Activated CD8-positive, alpha-beta T cell treated with anti-CD3 and anti-CD28 coated beads for 36 hours (primary cell): ENCODE measurements at places on chromosomes 13 and 19.
A peak's percentile ranks its signal among the peaks of the same experiment; 100 is the strongest.

DNA sequence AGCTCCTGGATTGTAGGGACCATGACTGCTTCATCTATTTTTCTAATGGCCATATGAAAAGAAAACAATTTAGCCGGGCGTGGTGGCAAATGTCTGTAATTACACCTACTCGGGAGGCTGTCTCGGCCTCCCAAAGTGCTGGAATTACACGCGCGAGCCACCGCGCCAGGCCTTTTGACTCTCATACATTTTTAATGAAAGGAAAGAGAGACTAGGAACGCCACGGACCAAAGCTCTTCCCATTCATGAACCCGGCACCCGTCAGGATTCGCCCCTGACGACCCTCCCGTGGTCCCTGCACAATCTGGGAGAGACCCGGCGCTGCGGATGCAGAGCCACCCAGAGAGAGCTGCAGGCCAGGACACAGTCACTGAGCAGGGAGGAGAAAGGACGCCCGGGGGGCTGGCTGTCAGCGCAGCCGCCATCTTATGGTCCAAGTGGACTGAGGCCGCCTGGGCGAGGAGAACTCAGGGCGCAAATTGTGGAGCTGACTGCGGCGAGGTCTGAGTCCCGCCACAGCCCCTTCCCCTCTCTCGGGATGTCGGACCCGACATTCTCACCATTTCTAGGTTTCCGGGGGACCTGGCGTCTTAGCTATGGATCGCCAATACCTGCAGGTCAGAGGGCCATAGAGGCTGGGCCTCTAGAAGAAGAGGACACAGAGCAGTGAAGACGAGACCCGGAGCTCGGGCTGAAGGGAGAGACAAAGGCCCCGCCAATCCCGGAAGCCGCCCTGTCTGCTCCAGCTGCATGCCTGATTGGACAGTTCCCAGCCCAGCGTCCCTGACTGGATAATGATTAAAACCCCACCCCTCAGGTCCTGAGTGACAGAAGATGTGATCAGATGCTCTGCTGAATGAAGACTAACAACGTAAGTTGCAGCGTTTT is at the start of gene ZNF681:
Gene ZNF681, minus strand, starts transcription at position 705 of the 888 bp plus-strand sequence. Its CDS starts 142 bp downstream, at position 563.
- peak; percentile 94 for DNase-seq
- H3K4me1 ChIP-seq, result peaks cover 25% of the 10 kb centered on the region
- H3K27ac ChIP-seq, result peak within 1 kb of the TSS; percentile 93

- H3K27me3 ChIP-seq, result no peaks in the 10 kb centered on the region
- no peak overlapping the region for H3K27ac ChIP-seq
- H3K36me3 ChIP-seq, result peaks cover 3% of the 10 kb centered on the region
- DNase-seq, result no peak
These were observed 59.6 kb downstream of the DPY19L3 start for GRCh38 chr19:32465176-32465575.

DNA sequence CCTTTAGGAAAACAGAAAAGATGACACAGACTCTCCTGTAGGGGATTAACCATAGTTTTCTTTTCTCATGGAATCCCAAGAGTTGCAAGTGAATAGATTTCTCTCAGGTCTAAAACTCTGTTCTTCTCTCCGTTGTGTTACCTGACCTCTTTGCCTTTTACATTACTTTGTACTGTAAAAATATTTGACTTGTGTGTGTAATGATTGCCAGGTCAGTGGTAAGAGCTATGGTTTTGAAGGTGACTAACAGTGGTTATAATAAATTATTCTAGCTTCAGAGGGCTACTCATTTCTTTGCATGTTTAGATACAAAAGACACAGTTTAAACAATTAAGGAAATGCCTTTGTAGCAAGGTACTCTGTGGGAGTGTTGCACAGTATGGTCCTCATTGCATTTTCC is 23.0 kb upstream of the PSG2 start:
- DNase-seq, result no peak
- no peaks in the 10 kb centered on the region for H3K4me1 ChIP-seq
- no peak overlapping the region for H3K4me3 ChIP-seq
- H3K27me3 ChIP-seq, result peaks cover 3% of the 10 kb centered on the region

DNA sequence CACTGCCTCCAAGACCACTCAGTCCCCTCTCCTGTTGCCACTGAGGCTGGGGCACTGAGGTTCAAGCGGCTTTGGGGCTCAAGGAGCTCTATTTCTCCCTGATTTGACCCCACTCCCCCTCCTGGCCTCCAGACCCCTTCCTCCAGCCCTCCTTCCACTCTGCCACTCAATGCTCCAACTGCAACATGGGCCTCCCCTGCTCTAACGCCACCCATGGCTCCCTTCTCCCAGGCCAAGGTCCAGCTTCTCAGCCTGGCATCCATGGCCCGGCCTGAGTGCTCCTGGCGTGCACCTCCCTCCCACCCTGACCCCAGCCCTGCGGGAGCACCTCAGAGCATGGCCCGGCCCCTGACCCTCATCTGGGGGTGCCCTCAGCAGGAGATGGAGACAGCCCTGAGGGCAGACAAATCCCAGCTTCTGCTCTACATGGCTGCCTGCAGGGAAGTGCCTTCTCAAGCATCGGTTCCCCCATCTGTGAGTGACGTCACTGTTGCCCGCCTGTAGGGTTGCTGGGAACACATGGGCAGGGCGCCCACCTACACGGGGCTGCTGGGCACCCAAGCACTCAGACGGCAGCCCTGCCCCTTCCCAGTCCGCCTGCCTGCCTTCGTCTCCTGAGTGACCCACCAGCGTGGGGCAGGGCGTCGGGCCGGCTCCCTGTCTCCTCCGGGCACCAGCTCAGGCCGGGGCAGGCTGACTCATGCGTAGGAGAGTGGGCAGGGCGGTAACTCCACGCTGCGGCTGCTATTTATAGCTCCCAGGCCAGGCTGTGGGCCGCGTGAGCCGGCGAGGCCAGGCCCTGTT is 1.6 kb upstream of the DIRAS1 start:
- peaks cover 30% of the 10 kb centered on the region for H3K27me3 ChIP-seq
- H3K4me3 ChIP-seq, result no peak overlapping the region
- H3K4me1 ChIP-seq, result peaks cover 3% of the 10 kb centered on the region
- H3K27ac ChIP-seq, result no peak overlapping the region
- H3K36me3 ChIP-seq, result no peaks in the 10 kb centered on the region
- DNase-seq, result no peak

DNA sequence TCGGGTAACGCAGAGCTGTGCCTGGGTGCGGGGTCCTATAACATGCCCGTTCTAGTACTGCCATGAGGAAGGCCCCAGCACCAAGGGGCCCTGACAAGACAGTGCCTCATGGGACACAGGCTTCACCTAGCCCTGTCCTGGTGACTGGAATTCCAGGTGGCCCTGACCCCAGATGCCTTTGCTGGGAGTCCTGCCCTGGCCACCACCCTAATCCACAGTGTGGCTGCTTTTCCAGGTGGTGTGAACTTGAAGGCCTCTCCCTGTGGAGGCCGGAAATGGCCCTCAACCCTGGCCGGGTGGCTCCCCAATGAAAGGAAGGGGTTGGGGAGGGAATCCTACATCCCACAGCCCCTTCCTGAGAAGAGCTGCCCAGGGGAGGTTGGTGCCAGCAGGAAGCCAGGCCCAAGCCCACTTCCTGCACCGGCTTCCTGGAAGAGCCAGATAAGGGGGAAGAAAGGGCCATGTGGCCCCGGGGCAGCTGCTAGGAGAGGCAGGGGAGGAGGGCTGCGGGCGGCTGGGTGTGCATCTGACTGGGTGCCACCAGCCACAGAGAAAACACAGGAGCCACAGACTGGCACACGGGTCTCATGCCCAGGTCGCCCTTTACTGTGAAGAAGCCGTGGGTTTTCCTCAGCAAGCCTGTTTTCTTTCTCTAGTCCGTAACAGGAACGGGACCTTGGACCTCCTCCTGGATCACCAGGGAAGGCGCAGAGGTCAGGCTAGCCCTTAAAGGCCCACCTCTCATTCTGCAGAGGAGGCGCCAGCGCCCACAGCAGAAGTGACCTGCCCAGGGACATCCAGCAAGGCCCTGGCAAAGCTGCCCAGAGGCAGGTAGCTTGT is 4.7 kb downstream of the LSM4 start:
- DNase-seq, result peak; percentile 68
- peaks cover 57% of the 10 kb centered on the region for H3K4me1 ChIP-seq

DNA sequence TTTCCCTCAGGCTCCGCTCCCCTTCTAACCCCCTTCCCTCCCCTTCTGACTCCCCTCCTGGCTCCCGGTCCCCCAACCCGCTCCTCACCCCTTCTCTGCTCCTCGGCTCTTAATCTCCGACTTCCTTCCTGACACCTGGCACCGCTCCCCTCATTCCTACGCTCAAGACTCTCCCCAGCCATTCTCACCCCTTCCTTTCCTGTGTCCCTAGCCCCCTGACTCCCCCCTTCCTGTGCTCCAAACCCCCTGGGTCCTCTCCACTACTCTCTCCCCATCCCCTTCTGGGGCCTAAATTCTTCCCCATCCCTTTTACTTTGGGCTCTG is 658 bp downstream of the CLPP start:
- no peak for DNase-seq
- peak overlapping the region; percentile 97 for H3K27ac ChIP-seq
- H3K4me3 ChIP-seq, result peak overlapping the region; percentile 92
- no peaks in the 10 kb centered on the region for H3K27me3 ChIP-seq
- peaks cover 14% of the 10 kb centered on the region for H3K4me1 ChIP-seq
